ENCODE measurements at places on chromosomes 3 and 15.

GRCh38 chr3:107855710-107856109, 235.1 kb downstream of the CD47 start:
- no peak for DNase-seq

- no peak for DNase-seq
Observed at GRCh38 chr3:28290863-28291300, 49.5 kb downstream of the CMC1 start.

GRCh38 chr3:105930733-105931132, 61.9 kb upstream of the CBLB start:
- no peak for DNase-seq

- no peak for DNase-seq
Observed at GRCh38 chr15:89395461-89395871, 60.8 kb upstream of the POLG start.

- DNase-seq = no peak
Observed at GRCh38 chr3:142495103-142495502, 47.3 kb upstream of the XRN1 start.

GRCh38 chr3:71318458-71318827, 265.1 kb downstream of the FOXP1 start:
- DNase-seq = no peak

DNA sequence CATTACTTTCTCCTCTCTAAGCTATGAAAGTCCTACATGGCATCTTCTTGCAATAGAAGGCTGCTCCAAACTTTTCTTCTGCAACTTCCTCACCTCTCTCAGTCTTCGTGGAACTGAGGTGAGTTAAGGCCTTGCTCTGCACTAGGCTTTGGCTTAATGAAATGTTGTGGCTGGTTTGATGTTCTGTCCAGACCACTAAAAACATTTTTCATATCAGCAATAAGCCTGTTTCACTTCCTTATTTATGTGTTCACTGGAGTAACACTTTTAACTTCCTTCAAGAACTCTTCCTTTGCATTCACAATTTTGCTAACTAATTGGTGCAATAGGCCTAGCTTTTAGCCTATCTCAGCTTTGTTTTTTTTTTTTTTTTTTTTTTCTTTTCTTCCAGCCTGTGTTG, 335.3 kb upstream of the NECTIN3 start:
- no peak for DNase-seq

DNA sequence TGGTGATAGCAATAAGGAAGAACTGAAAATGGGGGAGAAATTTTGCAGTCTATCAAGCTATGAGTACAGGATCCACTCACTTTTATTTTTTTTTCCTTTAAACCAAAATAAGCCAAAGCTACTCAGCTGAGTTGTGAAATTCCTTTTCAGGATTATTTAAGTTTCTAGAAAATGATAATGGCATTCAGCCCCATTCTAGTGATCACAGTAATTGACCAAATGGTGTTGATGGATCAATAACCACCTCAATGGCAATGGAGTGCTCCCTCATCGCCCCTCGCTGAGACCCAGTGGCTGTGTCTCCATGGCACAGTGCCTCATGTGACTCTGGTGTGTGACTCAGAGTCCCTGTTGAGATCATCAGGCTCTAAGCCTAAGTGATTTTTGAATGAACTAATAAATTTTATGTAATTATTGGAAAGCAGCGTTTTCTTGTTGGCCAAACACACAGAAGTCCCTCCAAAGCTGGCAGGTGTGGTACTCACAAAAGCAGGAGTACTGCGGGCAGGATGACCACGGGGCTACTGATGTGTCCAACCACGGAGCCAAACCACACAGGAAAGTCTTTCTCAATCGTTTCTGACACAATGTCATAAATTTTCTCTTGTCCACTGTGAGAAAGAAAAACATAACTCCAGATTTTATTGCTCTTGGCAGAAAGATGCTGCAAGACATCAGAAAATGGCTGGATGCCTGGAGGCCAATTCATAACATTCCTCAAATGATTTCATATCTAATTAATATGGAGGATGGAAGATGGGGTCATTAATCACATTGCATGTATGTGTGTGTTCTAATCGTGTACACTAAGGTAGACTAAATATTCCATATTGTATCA, 14.4 kb upstream of the STARD5 start:
- peak; percentile 86 for DNase-seq

GRCh38 chr3:23019596-23020300, 183.4 kb upstream of the UBE2E2 start:
- DNase-seq = no peak

DNA sequence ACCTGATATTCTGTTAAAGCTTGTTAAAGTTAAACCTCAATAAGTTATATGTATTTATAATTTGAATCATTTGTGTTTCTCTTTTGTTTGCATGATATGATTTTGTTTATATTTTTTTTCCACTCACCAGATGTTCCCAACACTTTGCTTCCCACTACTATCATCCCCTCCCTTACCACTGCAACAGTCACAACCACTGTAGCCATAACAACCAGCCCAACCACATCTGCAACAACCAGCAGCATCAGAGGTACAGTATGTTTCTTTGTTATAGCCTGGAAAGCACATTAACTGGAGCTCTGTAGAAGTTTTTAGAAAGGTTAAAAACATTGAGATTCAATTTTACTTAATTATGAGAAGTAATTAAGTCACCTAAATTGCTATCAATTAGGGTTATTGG, 1011.9 kb downstream of the VGLL3 start:
- no peak for DNase-seq

GRCh38 chr15:77179541-77179998, 108.7 kb upstream of the TSPAN3 start:
- no peak for DNase-seq

DNA sequence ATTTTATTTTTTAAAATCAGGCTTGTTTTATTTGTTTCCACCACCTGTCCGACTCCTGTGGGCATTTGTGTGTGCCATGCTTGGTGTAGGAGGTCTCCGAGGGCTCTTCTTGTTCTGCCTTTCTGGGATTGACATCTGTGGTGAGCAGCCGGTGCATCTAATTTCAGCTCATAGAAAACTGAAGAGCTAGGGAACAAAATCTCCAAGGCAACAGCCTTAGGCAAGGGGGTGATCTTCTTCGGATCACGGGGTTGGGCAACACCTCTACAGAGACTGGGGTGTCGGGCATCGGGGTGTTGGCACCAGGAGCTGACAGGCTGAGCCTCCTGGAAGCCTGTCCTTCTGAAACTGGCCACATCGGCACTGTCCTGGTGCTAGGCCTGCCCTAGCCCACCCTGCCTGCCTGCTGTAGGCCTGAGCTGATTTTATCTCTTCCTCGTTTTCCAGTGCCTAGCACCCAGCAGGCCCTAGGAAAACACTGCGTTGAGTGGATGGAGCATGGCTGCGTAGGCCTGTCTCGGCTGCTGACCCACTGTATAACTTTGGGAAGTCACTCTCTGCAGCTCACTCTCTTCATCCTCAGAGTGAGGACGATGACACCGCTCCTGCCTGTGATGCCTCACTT, 10.3 kb downstream of the CHCHD6 start:
- DNase-seq = no peak

GRCh38 chr15:78350058-78350457, 9.9 kb downstream of the CRABP1 start:
- DNase-seq = no peak

GRCh38 chr15:96262549-96263489, 67.7 kb upstream of the NR2F2 start:
- DNase-seq = no peak

- DNase-seq = no peak
Observed at GRCh38 chr15:95758851-95759250, 571.6 kb upstream of the NR2F2 start.

- no peak for DNase-seq
Observed at GRCh38 chr3:52372822-52373504, 56.8 kb downstream of the DNAH1 start.

DNA sequence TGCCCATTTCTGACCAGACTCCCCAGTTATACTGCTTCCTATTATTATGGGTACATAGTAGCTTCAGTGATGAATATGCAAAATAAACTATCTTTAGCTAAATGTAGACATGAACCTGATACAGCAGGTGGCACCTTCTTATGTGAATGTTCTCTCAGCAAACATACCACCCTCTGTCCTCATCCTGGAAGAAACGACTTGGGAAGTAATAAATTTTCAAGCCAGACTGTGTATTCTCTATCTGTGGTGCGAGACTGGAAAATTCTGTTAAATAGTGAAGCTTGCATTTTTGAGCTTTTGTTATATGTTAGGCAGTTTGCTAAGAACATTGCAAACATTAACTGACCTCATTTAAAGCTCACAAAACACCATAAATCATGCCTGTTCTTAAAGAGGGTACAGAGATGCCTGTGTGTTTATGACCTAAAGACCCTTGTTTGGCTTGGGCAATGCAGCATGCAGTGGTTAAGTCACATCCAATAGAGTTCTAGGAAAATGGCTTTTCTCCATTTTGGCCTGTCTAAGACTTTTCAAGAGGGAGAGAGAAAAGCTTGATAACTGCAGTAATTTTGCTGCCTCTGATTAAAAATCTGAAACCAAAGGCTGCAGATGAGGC, 287.1 kb downstream of the NEK10 start:
- DNase-seq = no peak

- no peak for DNase-seq
Observed at GRCh38 chr15:69505956-69506556, 53.4 kb downstream of the RPLP1 start.

GRCh38 chr3:47571391-47572175, 7.1 kb downstream of the CSPG5 start:
- DNase-seq = no peak

- no peak for DNase-seq
Observed at GRCh38 chr3:191068946-191069813, 129.9 kb upstream of the OSTN start.

DNA sequence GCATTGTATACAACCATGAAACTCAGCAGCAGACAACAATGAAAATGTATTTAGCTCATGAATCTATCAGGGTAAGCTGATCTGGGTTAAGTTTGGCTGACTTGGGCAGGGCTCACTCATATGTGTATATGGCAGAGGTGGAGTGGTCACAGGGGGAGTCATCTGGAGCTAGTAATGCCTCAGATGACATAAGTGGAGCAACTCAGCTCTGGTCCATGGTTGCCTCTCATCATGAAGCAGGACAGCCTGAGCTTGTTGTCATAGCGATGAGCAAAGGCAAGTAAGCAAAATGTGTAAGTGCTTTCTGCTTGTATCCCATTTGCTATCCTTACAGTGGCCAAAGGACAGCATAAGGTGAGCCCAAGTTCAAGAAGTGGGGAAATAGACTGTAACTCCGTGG, 64.5 kb downstream of the ALCAM start:
- DNase-seq = no peak

DNA sequence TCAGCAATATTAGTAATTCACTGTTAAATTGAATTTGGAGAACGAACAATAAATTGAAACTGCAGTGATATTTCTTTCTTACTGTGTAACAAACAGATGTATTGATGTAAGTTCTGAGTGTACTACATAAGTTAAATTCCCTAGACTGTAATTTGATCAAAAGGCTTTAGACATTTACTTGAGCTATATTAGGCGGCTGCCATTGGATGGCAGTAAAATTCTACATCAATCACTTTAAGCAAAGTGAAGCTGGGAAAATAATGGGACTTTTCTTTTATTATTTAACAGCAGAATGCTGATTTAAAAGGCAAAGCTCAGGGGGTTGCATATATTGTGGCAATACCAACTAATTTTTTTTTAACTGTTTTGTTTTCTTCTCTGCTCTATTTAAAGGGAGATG, 212.6 kb upstream of the PLSCR5 start:
- DNase-seq = no peak

DNA sequence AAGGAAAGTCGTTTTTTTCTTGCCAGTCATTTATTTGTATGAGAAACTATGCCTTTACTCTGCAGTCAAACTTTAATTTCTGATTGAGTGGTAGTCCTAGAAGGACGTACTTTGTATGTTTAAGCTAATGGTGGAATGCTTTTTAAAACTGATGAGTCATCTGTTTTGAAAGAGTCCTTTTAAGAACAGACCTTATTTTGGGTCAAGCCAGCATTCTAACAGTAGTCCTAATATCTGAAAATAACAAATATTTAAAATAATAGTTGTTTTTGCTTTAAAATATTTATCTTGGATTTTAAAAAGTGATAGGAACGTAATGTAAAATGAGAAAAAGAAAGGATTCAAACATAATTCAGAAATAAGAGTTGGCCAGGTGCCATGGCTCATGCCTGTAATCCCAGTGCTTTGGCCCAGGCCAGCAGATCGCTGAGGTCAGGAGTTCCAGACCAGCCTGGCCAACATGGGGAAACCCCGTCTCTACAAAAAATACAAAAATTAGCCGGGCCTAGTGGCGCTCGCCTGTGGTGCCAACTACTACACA, 1.3 kb upstream of the LRRC58 start:
- peak; percentile 30 for DNase-seq

DNA sequence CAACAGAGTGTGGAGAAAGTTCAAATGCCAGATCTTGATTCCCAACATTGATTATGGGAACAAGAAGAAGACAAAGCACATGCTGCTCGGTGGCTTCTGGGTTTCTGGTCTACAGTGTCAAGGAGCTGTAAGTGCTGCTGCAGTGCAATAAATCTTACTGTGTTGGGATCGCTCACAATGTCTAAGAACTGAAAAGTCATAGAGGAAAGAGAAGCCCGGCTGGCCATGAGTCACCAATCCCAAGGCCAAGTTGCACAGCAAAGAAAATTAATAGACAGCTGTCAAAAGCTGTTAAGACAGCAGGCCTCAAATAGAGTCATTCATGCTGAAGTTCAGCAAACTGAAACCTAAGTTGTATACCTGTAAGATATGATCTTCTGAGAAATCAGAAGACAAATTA, 33.2 kb upstream of the SPPL2A start:
- DNase-seq = no peak

All from HS-27A (cell line).